ENCODE measurements at places on chromosomes 16 and 17. TPM values are rescaled to one million over a fixed set of nuclear protein-coding genes. Genes with fewer than 3 reads are reported as not detected.

Gene SPAG5
- 210 TPM for total RNA-seq

Gene GPR179
- 0.07 TPM for total RNA-seq

Gene TBC1D3L
- total RNA-seq, result 7.1 TPM

Gene SSTR5
- total RNA-seq, result not detected

Gene ARHGAP27
- total RNA-seq, result 39.5 TPM

Gene MAP3K14
- 45.5 TPM for total RNA-seq

Gene CLDN7
- 0.40 TPM for total RNA-seq

Gene PRKCA
- 78.4 TPM for total RNA-seq

Gene CCP110
- total RNA-seq, result 31.9 TPM

Gene SOCS1
- 45.1 TPM for total RNA-seq

Gene ARMC5
- 6.3 TPM for total RNA-seq

Gene MFSD6L
- total RNA-seq, result not detected

DNA sequence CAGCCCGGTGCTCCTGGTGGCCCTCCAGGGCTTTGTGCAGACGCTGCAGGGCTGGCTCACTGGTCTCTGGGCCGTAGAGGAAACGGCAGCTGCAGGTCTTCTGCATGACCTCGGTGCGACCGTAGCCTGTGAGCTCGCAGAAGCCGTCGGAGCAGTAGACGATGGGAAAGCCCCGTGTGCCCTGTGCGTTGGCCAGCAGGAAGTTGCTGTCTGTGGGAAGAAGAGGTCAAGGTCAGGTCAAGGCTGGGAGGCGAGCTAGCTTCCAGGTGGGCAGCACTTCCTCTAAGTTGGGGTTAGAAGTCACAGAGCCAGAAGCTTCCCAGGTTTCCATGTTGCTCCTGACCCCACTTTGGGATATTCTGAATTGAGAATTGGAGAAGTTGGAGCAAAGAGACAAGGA is 2.1 kb downstream of the KCNH4 start:
- no peak for DNase-seq

DNA sequence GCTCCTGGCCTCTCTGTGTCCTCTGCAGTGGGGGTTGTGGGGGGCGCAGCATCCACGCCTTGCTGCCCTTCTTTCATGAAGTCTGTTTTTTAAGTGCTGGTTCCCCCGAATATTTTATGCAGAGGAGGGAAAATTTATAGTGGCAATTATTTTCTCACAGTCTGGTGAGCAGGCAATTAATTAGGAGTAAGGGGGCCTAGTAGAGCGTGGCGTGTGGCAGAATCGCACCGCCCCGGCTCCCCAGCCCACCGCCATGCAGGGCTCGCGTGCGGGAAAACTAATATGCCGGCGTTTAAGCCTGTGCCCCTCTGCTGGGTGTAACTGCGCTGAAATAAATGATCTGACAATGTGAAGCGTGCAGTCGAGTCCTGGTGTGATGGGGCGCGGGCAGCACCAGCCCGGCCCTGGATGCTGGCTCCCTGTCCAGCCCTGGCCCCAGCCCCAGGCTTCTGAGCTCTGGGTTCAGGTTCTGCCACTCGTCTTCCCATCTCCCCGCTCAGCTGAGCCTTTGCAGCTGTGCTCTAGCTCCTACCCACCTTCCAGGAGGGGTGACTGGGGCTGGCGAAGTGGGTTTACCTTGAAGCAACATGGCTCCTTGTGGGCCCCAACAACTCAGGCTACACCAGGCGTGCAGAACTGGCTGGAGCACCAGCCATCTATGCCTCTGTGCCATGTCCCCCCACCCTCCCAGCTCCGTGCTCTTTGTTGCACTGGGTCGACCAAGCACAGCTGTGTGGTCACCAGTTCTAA is 13.8 kb downstream of the ENGASE start:
- no peak for DNase-seq

- DNase-seq, result peak; percentile 99
These were observed at the start of gene PARN for GRCh38 chr16:14629919-14630619. Gene PARN (minus strand): TSS chr16:14630260. CDS start chr16:14630125, 135 bp downstream.

DNA sequence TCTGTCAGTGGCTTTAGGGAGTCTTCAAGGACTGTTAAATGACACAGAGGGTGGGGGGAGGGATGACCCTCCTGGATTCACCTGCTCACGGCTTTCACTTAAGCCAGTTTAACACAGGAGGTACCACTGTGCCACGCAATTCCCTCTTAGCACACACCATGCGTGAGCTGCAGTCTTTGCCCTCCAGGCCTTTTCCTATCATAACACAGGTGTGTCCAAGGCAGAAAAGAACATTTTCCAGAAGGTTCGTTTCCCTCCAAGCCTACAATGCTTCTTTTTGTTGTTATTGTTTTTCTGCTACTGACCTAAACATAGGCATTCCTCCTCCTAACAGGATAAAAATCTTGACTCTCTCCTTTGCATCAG is 1.1 kb downstream of the ZFHX3 start:
- DNase-seq, result no peak

DNA sequence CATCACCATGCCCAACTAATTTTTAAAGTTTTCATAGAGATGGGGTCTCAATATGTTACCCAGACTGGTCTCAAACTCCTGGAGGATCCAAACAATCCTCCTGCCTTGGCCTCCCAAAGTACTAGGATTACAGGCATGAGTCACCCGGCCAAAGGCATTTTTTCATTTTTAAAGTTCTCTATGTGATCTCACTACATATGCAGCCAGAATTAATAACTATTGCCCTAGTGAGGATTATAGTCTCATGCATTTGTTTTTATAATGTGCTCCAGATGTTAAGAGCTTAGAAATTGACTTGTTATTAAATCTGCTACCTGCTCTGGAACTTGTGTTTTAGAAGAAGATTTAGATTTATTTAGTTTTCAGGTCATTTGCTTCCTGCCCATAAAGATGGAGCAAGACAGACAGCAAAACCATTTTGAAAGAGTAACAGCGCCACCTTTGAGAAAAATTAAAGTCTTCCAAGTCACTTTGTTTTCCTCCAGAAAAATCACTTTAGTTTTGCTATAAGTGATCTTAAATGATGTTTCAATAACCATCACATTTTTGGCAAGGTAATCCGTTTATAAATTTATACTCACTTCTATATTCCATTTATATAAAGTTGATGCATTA is 79.5 kb downstream of the CA4 start:
- no peak for DNase-seq

DNA sequence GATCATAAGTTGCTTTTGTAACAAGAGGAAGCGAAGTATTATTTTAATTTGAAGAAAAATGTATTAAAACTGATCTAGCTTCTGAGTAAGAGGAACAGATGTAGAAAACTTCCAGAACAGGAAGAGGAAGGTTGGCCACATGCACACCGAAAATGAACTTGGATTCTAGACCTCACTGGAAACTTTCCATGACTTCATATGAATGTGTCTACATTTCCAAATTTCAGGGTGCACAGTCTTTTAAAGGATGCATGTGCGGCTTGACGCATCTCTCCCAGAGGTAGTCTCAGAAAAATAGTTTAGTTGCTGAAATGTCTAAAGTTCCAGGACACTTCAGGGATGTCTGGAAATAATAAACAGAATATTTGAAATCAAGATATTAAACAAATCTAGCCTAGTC is 275.1 kb upstream of the MYOCD start:
- DNase-seq, result no peak

GRCh38 chr16:17414421-17414820 is 56.3 kb downstream of the XYLT1 start:
- DNase-seq, result peak; percentile 39

GRCh38 chr17:2691069-2691871 is 20.3 kb downstream of the CLUH start:
- DNase-seq, result peak; percentile 2

DNA sequence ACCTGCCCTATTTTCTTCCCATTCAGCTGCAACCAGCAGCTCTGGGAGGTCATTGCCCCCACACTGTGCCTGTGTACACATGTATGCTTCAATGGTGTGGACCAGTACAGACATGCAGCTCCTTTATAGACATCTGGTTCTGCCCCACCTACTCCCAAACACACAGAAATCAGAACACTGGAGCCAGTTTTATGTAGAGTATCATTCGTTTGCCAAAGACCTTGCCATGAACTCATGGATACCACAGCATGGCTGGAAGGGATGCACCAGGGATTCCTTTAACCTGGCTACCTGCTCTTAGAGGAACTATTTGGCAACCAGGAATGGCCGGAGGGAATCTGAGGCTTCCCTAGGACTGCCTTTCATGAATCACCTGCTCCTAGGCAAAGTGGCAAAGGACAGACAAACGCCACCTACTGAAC is 60.4 kb downstream of the ZFHX3 start:
- no peak for DNase-seq

DNA sequence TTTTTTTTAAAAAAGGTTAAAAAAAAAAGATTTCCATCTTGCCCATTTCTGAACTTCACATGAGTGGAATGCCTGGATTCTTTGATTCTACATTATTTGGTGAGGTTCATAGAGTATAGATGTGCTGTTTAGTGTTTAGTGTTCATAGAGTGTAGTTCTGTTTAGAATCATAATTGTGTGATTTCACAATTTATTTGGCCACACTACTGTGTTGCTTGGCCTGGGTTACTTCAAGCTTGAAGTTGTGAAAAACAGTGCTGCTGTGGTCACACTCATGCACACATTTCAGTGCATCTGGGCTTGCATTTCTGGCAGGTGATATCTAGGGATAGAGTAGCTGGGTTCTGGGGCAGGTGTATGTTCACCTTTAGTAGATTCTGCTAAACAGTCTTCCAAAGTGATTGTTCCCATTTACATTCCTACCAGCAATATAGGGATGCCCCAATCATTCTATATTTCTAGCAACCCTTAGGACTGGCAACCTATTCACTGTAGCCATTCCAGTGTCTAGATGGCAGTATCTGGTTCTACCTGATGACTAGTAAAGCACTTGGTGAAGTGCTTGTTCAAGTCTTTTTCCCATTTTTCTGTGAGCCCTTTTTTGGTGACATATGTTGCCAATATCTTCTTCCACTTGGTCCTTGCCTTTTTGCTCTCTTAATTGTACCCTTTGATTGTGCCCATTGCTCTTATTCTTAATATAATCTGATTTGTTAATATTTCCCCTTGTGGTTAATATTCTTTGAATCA is 50.6 kb upstream of the RBFOX3 start:
- no peak for DNase-seq

DNA sequence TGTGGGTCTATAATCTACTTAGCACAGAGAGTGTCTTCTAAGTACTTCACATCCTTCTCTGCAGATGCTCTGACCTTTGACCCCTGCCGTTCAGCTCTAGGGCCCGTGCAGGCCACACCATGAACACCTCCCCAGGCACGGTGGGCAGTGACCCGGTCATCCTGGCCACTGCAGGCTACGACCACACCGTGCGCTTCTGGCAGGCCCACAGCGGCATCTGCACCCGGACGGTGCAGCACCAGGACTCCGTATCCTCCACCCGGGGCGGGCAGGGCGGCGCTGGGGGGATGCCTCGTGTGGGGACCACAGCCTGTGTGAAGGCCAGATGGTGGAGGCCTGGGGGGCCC is 686 bp downstream of the MLST8 start:
- DNase-seq, result no peak

DNA sequence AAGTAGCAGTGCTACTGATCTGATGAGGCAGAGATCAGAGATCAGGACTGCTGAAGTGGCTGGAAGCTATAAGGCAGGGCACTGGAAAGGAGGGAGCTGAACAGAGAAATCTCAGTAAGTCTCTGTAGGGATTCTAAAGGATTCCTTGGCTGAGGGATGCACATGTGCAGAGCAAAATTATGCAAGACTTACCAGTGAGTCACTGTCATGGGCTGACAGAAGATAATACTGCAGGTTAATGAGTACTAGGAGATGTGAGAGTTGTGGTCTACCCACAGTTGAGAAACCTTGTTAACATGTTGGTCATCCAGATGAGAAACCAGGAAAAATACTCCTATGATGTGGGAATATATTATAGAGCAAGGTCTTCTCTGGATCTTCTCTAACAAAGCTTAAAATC is 378.1 kb downstream of the HAPSTR1 start:
- DNase-seq, result no peak

GRCh38 chr17:34487626-34488025 is 91.8 kb upstream of the TMEM132E start:
- no peak for DNase-seq

DNA sequence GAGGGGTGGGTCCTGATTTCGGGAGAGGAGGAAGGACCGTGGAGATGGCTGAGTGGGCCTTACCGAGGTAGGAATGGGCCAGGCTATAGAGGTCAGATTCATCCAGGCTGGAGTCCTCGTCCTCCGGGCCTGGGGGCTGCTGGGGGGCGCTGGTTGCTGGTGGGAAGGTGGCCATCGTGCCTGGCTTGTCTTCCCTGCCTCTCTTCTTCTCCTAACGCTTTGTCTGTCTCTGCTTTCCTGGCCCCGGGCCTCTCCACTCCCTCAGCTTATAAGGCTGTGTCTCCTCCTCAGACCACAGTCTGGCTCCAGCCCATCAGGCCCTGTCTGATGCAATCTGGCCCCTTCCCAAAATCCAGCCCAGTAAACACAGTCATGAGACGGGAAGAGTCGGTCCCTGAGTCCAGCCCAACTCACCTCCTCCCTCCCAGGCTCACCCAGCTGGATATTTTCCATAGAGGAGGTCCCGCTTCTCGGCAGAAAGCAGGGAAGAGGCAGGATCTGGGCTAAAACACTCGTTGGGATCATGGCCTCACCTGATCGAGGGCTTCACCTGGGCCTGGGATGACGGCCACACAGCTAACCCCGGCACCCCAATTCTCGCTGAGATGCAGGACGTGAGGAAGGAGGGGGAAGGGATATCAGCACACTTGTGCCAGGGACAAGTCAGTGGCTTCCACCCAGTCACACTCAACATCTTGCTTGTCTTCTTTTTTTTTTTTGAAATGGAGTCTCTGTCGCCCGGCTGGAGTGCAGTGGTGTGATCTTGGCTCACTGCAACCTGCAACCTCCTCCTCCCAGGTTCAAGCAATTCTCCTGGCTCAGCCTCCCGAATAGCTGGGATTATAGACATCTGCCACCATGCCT is at the start of gene NUPR1:
TSS of gene NUPR1 (minus strand) at position 242 of the 864 bp plus-strand sequence. CDS start at position 175, 67 bp downstream.
- DNase-seq, result no peak

DNA sequence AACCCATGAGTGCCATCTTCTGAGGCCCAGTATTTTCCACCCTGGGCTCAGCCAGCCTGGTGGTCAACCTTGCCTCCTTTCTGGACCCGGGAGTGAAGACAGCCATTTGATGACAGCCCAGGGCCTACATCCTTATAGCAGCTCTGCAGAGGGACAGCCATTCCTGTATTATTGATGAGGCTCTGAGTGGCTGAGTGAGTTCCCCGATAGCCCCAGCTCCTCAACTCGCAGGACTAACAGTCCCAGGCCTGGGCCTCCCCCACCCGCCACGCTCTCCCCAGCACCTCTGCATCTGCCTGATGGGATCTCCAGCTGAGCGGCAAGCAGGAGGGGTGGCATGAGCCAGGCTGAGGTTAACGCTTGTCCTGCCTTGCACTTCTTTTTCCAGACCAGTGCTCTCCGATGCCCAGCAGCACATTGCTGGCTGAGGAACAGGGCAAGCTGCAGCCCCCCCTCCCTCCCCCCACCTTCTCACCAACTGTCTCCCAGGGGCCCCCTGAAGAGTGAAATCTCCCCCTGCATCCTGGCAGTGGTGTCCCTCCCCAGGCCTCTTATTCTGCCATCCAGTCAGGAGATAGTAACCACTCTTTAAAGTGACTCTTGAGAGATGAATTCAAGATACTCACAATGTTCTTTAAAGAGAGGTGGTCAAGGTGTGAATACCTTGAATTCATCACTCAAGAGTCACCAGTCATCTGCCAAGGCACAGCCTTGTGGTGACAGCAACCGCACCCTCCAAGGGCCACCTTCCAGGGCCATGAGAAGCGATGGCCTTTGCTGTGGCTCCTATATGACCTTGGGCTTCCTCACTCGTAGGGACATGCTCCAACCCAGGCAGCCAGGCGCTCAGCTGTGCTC is 23.5 kb downstream of the CACNG5 start:
- DNase-seq, result no peak

- DNase-seq, result no peak
These were observed 8.8 kb downstream of the CMTM2 start for GRCh38 chr16:66587881-66588600.

GRCh38 chr17:44922136-44922535 is 6.8 kb upstream of the GFAP start:
- DNase-seq, result no peak

- no peak for DNase-seq
These were observed 153.6 kb downstream of the C16orf95 start for GRCh38 chr16:87163637-87164036.
